ENCODE measurements at places on chromosomes 5 and 9.

DNA sequence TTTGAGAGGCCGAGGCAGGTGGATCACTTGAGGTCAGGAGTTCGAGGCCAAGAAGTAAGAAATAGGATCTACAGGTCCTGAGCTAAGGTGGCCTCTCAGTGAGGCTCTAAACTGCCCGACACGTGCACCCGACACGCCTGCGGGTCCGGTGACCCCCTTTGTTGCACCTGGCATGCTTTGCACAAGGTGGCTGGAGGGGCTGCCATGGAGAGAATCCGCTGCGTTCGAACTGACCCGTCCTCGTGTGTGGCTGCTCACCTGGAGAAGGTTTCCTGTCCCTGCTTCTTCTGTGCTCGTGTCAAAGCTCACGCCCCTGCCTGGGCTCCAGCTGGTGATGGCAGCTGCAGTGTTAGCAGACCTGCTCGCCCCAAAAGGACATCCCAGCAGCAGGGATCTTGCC is 5.7 kb upstream of the OLFM1 start:
- no peak for DNase-seq

- DNase-seq = no peak
Observed at GRCh38 chr5:126811515-126812198, 34.7 kb downstream of the LMNB1 start.

DNA sequence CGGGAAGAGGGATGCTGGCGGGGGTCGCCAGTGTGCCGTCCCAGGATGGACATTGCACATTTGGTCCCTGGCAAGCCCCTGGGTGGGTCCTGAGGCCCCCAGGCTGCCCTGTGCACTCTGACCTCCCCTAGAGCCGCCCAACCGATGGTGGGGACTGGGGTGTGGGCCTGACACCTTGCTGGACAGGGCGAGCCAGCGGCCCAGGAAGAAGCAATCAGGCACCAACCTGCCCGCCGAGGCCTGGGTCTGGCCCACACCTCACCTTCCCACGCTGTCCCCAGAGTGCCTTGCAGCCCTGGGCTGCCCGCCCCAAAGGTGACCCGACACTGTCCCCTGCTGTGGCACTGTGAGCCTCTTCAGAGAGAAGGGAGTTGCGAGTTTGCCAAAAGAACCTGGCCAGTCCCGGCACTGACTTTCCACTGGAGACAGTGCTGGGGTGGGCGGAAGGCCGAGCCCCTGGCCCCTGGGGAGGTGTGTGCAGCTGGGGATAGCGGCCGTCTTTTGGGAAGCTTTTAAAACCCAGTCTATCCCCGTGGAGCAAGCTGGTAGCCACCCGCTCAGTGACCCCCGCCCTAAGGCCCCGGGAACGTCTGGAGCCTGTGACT is 12.0 kb upstream of the NRARP start:
- no peak for DNase-seq

- no peak for DNase-seq
Observed at GRCh38 chr9:102054811-102055210, 316.4 kb upstream of the GRIN3A start.

DNA sequence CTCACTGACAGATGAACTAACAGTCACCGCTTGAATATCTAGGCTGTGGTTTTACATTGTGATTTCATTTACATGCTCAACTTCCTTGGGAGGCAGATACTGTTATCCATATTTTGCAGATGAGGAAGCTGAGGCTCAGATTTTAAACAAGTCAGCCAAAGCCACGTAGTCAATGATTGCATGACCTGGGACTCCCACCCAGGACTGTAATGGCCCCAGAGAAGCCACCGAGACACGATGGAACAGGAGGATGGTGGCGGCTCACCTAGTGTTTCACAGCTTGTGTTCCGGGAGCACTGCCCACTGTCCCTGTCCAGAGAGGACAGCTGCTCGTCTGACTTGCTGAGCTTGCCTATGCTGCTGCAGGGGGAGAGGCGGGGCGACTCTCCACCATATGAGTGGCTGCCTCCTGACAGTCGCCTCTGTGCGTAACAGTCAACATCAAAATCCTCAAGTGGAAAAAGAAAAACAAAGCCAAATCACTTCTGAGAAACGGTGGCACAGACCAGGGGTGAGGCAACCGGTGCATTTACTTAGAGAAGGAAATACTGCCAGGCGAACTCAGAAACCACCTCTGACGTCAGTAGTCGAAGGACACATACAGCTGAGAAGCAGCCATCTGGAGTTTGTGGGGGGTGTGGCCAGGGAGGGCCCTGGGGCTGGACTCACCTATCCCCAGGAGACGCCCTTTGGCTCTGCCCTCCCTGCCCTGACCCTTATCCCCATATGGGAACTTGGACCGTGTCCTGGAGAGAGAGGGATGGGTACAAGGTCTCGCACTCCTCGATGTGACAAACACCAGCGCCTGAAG is 82.5 kb downstream of the PRRT1B start:
- DNase-seq = no peak

DNA sequence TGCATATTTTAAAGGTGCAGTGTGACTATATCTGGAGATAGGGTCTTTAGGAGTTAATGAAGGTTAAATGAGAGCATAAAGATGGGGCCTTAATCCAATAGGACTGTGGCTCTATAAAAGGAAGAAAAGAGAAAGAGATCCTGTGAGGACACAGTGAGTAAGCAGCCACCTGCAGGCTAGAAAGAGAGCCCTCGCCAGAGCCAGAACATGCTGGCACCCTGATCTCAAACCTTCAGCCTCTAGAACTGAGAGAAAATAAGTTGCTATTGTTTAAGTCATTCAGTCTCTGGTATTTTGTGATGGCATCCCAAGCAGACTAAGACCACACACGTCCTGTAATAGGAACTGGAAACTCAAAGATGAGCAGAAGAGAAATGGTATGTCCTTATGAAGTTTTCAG is 41.0 kb downstream of the RNF180 start:
- no peak for DNase-seq

GRCh38 chr5:854217-854616 is 3.4 kb upstream of the ZDHHC11 start:
- DNase-seq = no peak

- no peak for DNase-seq
Observed at GRCh38 chr5:124302533-124302932, 443.9 kb downstream of the ZNF608 start.

DNA sequence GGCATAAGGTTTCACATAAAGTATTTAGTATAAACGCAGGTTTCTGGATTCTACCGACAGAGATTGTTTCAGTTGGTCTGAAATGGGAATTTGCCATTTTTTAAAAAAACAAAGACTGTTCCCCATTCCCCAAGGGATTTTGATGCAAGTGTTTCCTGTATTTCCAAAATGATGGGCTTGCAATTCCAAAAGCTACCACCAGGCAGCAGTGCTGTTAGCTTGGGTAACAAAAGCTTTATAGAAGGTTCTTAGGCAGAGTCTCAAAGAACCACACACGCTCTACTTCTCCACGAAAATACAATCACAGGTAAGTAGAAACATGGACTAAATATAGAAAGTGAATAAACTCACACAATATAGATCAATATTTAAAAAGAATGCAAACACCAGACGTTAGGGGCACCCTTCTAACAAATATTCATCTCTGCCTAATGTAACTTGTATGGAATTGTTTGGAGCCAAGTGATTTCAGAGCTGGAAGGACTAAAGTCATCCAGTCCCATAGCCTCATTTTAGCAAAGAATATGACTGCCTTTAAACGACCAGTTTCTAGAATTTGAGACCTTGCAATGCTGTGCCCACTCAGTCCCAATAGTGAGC is 154.3 kb downstream of the SPOCK1 start:
- DNase-seq = peak; percentile 60

GRCh38 chr9:135023088-135023785 is 64.2 kb upstream of the OLFM1 start:
- no peak for DNase-seq

- no peak for DNase-seq
Observed at GRCh38 chr5:89262030-89262429, 379.0 kb upstream of the MEF2C start.

DNA sequence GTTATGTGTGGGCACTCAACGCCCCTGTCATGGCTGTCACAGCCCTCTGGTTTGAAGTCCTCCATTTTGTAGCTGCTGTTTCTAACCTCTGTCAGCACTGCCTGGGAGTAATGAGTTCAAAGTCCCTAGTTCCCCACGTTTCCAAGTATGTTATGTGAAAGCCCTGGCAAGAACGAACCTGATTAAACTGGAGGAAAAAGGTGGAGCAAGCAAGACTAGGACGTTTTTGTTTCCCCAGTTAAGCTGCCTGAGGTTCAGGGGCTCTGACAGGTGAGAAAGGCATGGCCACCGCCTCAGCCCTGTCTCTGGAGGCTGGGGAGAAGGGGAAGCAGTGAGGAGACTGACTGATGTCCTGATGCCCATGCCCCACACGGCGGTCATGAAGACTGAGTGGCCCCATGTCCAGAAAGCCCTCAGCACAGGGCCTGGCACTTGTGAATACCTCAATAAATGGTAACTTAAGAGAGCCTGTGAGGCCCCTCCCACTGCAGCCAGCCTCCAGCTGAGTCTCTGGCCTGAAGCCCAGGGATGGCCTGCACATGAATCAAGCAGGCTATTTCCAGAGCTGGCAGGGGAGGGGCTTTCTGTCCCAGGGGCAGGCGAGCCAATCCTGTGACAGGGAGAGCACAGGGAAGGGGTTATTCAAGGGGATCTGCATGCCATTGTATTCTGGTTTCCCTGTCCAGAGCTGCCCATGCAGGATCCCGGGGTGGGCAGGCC is 61.8 kb downstream of the PFDN1 start:
- DNase-seq = no peak

- DNase-seq = no peak
Observed at GRCh38 chr5:89069591-89069990, 186.6 kb upstream of the MEF2C start.

DNA sequence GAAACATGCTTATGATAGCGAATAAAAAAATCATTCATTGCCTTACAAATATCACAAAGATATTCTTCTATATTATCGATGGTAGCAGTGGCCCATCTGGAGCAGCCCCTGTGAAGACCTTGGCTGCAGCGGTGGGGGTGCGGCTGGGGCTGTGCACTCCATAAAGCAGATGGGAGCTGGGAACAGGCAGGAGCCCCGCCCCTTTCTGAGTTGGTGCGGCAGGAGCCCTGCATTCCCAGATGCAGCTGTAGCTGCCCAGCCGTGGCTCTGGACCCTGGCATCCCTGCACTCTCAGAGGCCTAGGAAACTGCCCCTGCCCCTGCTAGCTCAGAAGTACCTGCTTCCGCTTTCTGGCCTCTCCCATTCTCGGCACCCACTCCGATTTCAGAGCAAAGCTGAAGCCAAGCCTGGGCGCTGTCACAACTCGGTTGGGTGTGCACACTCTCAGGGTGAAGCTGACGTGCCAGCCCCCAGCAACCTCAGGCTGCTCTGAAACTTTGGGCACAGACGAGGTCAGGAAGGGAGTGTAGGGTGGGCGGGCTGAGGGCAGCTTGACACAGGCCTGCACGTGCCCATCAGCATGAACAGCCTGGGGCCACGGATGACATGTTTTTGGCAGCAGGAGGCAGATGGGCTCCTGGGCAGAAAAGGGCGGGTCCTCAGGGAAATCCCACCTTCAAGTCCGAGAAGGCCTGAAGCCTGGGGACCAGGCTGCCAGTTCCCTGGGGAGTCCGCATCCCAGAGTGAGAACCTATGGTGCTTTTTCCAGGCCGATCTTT is 1440.8 kb upstream of the ACO1 start:
- no peak for DNase-seq

DNA sequence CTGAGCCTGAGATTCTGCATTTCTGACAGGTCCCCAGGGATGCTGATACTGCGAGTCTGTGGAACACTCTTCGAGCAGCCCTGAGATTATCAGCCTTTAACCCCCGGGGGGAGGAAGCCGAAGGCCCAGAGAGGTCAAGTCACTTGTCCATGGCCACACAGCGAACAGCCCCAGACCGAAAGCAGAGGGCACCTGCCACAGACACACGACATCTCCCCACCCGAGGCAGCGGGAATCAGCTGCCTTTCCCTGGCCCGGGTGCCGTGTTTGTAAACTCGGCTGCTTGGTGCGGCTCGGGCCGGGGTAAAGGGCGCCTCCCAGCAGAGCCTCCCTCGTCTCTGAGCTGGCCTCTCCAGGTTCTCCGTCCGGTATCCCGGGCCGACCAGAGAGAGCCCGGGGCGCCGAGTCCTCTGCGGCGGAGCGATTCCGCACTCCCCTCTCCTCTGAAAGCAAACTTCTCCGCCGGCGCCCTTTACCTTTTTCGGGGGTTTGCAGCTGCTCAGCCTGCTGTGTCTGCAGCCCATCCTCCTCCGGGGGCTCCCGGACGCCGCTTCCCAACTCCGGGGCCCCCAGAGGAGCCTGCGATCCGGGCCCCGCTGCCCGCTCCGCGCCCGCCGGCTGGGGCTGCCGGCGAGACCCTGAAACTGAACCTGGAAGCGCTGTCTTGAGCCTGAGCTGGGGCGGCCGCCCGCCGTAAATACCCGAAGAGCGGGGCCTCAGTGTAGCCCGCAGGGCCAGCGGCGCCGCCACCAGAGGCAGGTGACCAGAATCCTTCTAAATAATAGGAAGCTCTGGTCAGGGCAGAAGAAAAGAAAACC is at the start of gene CCDC69:
Gene CCDC69, minus strand, starts transcription at position 646 of the 818 bp plus-strand sequence. Its CDS starts 122 bp downstream, at position 524.
- no peak for DNase-seq

GRCh38 chr9:21477466-21477865 is 4.6 kb downstream of the IFNE start:
- DNase-seq = no peak

DNA sequence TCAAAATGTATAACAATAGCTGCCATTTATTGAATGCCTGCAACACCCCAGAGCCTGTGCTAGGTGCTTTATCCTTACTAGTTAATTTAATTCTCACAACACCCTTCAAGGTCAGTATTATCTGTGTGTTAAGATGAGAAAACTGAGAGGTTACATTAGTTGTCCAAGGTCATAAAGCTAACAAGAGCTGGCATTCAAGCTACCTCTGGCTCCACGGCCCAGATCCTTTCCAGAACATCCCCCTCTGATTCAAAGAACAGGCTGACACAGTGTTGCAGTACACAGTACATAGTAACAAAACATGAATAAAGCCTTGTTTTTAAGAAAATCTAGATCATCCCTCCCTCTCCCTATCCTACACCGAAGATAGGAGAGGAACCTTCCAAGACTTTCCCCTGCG is 9.4 kb upstream of the FRMPD1 start:
- DNase-seq = no peak

- no peak for DNase-seq
Observed at GRCh38 chr5:31964007-31964360, 210.1 kb downstream of the GOLPH3 start.

DNA sequence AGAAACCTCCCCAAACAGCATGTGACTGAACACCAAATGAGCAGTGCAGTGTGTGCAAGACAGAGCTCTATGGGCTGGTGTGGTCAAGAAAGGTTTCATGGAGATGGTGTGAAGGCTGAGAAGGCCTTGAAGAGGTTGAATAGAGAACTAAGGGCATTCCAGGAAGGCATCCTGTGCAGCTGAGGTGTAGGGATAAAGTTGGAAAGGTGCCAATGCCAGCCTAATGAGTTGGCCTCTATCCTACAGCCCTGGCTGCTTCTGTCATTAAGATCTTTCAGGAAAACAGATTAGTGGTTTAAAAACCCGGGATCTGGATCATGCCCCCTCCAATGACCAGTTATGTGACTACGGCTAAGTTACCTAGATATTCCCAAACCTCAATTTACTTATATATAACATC is 4.0 kb downstream of the HDAC3 start:
- no peak for DNase-seq

GRCh38 chr5:140295414-140295813 is 7.5 kb downstream of the PFDN1 start:
- no peak for DNase-seq

- DNase-seq = no peak
Observed at GRCh38 chr9:95649801-95650213, 133.0 kb upstream of the PTCH1 start.

- no peak for DNase-seq
Observed at GRCh38 chr9:2263665-2264064, 248.5 kb downstream of the SMARCA2 start.

Data from iPS DF 6.9 (cell line).